GM13977 (cell line): ENCODE measurements at places on chromosomes 5 and 9.

GRCh38 chr5:134140530-134141201 lies 26.2 kb downstream of the TCF7 start:
- peak; percentile 66 for DNase-seq

- DNase-seq, result peak; percentile 96
These were observed at the start of gene MIER3 for GRCh38 chr5:56951946-56952691. Gene MIER3, minus strand, starts transcription at chr5:56952123. Its CDS starts 21 bp downstream, at chr5:56952102.

- DNase-seq, result no peak
These were observed 51.2 kb upstream of the HMHB1 start for GRCh38 chr5:143760755-143761154.

GRCh38 chr5:78355561-78355960 lies 4.9 kb upstream of the SCAMP1 start:
- DNase-seq, result no peak

DNA sequence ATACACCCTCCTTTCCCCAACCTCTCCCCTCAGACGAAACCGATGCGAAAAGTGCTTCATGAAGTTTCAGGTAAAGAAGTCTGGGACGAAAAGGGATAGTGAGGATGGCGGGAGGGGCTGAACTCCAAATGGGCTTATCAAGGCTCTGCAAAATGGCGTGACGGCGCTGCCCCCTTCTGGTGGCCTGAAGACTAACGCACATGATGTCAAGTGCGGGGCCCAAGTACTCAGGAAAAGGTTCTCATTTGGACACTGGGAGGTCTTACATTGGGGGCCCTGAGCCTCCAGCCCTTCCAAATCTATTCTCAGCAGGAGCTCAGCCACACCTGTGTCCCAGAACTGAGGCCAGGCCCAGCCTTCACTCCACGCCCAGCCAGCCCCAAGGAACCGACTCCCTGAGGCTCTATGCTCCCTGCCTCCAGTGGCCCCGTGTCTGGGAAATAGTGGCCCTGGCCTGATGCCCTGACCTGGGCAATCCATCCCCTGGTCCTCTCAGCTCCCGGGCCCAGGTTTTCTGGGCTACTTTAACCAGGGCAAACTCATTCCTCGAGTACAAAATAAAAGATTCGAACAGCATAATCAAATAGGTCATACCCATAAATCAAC lies 119.9 kb downstream of the KCNIP1 start:
- peak; percentile 56 for DNase-seq

DNA sequence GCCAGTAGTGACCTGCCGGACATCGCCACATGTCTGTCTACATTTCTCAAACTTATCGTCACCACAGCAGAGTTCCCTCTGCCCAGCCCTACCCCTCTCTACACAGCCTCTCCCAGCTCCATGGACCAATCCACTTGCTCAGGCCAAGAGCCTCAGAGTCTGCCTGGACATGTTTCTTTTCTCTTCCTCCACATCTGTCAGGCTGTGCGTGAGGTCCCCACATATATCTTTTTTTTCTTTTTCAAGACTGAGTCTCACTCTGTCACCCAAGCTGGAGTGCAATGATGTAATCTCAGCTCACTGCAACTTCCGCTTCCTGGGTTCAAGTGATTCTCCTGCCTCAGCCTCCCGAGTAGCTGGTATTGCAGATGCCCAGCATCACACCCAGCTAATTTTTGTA lies 62.7 kb upstream of the GGTA1 start:
- no peak for DNase-seq

DNA sequence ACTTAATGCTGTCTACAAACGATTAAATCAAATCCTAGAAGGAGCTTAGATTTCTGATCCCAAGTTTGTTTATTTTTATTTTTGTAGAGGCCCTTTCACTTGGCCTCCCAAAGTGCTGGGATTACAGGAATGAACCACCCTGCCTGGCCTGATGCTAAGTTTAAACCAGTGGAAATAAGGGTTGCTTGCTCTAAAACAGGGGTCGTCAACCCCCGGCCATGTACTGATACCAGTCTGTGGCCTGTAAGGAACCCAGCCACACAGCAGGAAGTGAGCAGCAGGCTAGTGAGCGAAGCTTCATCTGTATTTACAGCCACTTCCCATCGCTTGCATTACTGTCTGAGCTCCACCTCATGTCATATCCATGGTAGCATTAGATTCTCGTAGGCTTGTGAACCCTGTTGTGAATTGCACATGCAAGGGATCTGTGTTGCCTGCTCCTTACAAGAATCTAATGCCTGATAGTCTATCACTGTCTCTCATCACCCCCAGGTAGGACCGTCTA lies 11.4 kb downstream of the TTC1 start:
- no peak for DNase-seq

- DNase-seq, result no peak
These were observed 37.2 kb downstream of the EGR1 start for GRCh38 chr5:138502521-138502920.

- DNase-seq, result no peak
These were observed 406.0 kb upstream of the DMAC1 start for GRCh38 chr9:8205576-8205975.

DNA sequence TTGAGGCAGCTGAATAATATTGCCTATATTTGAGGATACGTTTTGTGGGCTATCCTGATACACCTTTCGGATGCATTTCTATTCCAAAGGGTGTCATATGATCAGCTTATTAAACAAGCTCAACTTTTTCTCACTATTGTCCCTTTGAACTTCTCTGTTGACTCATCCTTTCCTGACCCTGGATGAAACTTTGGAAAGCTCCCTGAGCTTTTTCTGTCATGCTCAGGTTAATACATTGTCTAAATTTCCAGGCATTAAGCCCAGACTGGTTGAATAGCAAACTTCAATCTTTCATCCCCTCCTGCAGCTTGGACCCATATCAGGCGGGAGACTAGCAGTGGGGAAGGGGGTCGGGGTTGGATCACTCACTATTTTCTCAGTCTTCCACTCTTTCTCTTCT lies 104.9 kb upstream of the PTPN3 start:
- DNase-seq, result no peak

DNA sequence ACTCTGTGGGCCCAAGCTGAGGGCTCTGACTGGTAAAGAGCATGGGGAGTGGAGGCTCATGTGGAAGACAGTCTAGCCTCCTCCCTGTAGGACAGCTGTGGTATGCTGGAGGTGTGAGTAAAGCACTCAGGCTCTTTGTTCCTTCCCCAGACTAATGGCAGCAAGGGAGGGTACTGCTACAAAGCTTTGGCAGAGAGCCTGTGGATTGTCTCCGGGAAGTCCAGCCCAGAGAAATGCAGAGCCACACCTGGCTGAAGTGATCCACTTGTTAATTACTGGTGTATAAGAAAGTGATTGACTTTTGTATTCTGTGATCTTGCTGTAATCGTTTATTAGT lies 161.7 kb downstream of the OXCT1 start:
- no peak for DNase-seq

GRCh38 chr5:36682499-36682898 lies 76.1 kb downstream of the SLC1A3 start:
- no peak for DNase-seq

- DNase-seq, result peak; percentile 90
These were observed 1.6 kb upstream of the SEMA6A start for GRCh38 chr5:116576053-116576713.

DNA sequence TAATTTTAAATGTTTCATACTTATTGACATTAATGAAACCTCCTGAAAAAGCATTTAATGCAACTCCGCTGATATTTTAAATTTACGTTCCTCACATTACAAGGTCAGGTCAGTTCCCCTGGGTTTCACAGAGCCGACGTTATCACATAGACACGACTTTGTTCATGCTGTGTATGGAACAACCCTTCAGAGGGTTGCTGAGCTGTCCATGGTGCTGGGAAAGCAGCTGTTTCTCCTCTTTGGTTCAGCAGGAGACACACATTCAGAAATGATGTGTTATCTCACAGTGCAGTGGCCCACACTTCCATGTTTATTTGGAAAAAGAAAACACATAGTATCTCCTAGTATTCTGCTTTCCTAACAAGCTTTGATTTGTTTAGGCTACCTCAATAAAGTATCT lies 53.5 kb downstream of the PPP2R2B start:
- DNase-seq, result no peak

- no peak for DNase-seq
These were observed 66.4 kb upstream of the SPRY4 start for GRCh38 chr5:142391058-142391845.
